ENCODE measurements at places on chromosomes 5 and 9. TPM values are rescaled to one million over a fixed set of nuclear protein-coding genes. Genes with fewer than 3 reads are reported as not detected.

- DNase-seq, result peak; percentile 19
These were observed 132.0 kb upstream of the TRIM32 start for GRCh38 chr9:116555119-116555518.

GRCh38 chr5:142749321-142749720 is 20.9 kb upstream of the ARHGAP26 start:
- no peak for DNase-seq

DNA sequence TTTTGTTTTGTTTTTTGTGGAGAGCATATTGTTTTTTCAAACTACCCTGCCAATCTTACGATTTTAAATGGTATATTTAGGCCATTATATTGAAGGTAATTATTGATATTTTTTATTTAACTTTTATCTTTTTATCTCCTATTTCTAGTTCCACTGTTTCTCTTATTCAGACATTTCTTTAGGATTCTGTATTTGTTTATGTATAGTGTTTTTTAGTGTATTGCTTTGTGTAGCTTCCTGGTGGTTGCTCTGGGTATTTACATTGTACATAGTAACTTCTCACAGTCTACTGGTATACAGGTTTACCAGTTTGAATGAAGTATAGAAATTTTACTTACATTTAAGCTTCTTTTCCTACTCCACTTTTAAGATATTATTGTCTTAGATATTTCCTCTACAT is 63.2 kb downstream of the ERCC6L2 start:
- no peak for DNase-seq

DNA sequence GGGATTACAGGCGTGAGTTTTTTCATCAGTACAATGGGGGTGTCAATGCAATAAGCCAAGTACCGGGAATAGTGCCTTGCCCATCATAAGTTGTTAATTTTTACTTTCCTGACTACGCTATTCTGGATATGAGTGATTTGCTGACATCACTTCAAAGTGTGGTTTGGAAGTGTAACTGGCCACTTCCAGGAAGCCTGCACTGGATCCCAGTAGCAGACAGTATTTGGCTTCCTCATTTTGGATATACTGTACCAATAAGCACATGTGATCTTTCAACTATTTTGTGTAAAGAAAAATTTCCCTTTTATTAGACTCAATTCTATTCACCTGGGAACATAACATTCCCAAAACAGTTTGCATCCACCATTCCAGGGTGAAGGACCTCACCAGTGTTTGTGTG is 417.7 kb upstream of the KLF4 start:
- DNase-seq, result no peak

DNA sequence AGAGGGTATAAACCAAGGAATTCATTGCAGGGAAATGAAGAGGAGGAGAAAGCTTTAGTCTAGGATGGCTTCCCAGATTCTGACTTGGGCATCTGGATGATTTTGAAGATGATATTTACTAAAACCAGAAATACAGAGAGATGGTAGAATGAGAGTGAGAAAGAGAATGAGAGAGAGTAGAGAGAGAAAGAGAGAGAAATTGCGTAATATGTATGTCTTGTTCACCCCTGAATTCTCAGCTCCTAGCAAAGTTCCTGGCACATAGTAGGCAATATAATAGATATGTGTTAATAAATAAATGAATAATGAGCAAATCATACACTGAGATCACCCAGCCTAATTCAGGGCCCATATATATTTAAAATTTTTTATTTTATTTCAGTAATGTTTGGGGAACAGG is 1089.5 kb upstream of the DMAC1 start:
- no peak for DNase-seq

DNA sequence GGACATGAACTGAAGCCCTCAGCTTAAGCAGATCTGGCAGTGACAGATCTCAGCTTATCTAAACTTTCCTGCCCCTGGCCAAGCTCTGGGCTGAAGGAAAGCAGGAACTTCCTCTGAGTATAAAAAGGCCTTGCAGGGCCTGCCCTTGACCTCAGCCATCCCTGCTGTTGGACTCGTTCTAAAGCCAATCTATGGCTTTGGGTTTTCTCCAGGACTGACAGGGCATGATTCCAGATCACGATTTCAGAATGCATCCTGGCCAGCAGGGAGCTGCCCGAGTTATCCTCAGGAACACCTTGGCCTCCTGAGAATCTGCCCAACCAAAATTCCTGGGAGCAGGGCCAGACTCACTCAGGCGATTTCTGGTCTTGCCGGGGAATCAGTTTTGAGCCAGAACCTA is 502.7 kb downstream of the TLE4 start:
- peak; percentile 46 for DNase-seq

DNA sequence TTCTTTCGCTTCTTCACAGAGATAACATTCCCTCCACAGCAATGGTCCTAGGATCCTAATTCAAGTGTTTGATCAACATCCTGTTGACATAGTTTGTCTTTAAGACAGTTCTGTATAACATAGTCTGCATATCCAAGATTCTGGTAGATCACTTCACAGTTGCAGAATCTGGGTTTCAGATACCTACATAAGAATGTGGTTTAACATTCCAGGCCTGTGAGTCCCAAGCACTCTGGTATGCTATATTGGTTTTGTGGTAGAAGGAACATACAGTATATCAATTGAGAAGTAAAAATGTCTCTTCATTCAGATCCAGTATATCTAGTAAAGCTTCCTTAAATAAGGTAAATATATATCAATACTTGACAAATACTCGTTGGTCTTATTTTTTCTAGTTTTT is 914.2 kb upstream of the CDH6 start:
- DNase-seq, result no peak

DNA sequence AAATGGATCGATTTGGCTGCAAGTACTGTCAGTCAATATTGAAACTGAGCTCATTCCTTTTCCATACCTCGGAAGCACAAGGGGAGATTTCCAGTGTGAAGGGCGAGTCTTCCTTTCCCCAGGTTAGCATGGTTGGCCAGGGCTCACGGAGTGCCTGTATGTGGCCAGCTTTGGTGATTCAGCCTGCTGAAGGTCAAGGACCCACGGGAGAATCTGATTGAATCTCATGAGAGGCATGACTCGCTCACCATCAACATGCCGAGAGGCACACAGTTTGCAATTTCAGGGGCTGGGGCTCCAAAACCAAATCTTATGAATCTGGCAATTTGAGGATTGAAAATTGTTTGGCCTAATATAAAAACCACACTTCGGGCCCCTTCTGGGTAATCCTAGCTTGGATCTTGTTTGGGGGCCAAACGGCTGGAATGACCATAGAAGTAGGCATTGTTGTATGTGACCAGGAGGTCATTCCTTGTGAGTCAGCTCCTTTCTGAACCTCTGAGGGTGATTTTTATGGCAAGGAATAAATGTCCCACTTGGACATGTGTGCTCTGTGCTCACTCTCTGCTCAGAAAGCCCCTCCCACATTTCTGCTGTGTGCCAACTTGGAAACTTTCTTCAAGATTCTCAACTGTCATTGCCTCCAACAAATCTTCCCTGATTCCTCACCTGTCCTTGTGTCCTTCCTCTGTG is 69.8 kb downstream of the DOCK2 start:
- no peak for DNase-seq

DNA sequence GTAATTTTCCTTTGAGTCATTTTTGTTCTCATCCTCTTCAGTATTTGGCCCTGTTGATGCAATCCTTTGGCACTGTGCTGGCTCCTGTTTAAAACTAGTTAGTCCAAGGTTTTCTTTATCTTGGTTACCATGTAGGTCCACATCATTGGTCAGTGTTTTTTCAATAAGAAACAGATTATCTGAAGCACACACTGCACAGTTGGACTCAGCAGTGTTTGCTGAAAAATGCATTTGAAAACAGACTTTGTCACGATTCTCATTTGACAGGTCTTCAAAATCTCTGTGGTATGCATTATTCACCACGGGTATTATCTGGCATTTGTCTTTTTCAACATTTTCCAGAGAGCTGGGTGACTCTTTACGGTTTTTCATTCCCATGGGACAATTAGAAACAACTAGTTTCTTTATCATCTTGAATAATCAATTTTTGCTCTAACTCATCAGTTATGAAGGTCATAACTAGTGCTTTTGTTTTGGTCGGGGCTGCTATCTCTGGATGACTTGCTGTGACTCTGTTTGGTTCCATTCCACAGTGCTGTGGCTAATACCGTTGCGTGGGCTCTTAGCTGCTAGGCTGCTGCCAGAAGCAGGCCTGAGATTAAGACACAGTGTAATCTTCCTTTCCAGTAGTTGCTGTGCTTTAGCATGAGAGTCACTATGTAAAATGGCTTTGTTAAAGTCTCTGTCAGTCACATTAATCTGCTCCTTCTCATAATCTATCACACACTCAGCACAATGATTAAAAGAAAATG is 36.2 kb downstream of the NUDT12 start:
- no peak for DNase-seq

GRCh38 chr5:14630671-14631070 is 33.8 kb upstream of the OTULIN start:
- DNase-seq, result no peak

DNA sequence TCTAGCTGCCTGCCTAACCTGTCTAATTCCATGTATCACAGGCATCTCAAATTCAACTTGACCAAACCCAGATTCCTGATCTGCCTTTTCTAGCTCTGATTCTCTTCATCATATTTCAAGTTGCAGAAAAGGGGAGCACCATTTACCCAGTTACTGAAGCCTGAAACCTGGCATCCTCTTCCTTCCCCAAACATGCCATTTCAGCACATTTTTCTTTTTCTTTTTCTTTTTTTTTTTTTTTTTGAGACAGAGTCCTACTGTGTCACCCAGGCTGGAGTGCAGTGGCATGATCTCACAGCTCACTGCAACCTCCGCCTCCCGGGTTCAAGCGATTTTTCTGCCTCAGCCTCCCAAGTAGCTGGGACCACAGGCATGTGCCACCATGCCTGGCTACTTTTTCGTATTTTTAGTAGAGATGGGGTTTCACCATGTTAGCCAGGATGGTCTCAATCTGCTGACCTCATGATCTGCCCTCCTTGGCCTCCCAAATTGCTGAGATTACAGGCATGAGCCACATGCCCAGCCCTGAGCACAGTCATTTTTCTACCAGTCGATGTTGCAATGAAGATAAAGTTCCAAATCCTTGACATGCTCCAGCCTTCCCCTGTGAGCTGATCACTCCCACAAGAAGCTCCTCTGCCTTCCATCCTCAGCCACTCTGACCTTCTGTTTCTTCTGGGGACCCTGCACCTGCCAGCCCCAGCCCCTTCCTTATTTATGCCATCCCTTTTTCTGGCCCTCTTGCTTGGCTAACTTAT is 32.2 kb downstream of the ACER2 start:
- no peak for DNase-seq

- DNase-seq, result no peak
These were observed 917 bp downstream of the NHP2 start for GRCh38 chr5:178152491-178153444.

DNA sequence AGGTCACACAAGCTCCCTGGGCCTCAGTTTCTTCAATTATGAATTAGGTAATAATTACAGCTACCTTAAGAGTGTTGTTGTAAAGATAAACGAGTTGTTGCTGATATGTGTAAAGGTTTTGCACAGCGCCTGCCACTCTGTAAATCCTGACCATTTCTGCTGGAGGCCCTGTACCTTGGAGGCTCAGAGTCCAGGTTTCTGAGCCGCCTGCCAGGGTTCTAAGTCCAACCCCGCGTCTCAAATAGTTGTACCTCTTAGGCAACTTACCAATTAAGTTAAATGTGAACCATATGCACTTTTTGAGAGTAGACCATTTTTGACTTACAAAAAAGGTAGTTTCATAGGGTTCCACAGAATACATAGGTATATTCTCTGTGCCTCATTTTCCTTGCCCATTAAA is 156.8 kb upstream of the KLF9 start:
- no peak for DNase-seq

- peak; percentile 85 for DNase-seq
These were observed 129.9 kb downstream of the RXRA start for GRCh38 chr9:134455934-134456755.

DNA sequence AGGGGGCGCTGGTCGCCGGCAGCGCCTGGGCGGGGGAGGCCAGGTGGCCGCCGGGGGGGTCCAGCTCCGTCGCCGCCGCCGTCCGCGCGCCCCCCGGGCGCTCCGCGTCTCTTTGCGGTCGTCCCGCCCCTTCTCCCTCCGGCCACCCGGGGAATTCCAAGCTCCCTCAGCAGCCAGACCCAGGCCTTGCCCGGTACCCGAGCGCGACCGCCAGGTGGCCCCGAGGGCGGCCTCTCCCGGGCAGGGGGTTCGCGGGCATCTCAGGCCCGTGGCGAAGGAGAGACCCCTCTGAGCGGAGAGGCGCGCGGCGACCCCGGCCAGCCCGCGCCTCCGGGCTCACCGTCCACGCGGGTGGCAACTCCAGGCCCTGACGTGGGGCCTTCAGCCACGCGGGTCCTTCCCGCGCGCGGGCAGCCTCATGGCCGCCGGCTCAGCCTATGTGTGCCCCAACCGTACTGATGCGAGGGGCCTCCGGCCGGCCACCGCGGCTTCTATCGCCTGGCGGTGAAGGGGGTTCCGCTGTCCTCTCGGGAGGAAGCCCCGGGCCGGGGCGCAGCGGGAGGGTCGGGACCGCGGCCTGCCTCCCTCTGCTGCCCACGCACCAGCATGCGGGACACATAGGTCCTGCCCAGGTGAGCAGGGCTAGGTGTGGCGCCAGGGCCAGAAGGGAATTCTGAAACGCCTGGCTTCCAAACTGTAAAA is 529 bp upstream of the NRARP start:
- peak; percentile 14 for DNase-seq

DNA sequence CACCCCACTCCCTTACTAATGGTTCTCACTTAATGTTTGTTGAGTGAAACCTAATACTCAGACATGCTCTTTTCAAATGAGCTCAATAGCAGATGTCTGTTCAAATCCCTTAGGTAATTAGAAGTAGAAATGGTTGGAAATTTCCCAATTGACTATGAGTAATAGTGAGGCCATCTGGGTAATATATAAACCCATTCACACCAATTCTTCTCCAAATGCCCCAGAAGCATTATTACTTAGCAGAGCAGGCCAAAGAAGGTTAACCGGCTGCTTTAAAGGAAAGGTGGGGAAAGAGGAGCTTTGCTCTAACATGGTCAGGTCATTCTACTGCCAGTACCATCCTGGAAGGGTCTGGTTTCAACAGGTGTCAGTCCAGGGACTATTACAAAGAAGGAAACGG is 119.5 kb upstream of the MTAP start:
- no peak for DNase-seq

- no peak for DNase-seq
These were observed 135.4 kb upstream of the RASEF start for GRCh38 chr9:83198371-83198770.

GRCh38 chr9:31103836-31104235 is 1280.6 kb upstream of the ACO1 start:
- DNase-seq, result no peak

GRCh38 chr5:60700416-60700757 is 421 bp upstream of the DEPDC1B start:
- no peak for DNase-seq

DNA sequence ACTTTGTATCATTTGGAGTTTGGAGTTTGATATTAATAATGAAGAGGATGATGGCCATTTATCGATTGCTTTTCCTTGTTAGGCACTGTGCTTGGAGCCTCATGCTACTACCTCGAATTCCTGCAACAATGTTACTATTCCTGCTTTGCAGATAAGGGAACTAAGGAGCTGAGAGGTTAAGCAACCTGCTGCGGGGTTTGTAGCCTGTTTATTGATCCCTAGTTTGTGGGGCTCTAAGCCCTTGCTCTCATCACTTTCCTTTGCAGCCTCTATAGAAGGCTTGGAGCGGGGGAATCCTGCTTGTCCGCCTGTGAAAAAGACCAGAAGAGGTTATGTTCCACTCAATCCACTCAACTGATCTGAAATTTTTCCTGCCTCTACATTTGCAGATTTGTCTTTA is 15.8 kb downstream of the ARHGEF28 start:
- no peak for DNase-seq

LCNL1 gene
- 0.14 TPM for polyA plus RNA-seq

IL13 gene
- polyA plus RNA-seq, result not detected

FBN2 gene
- polyA plus RNA-seq, result not detected

TESK1 gene
- polyA plus RNA-seq, result 70.7 TPM

DMRT2 gene
- polyA plus RNA-seq, result 6.8 TPM

SPACA9 gene
- 0.76 TPM for polyA plus RNA-seq

PLEKHG4B gene
- polyA plus RNA-seq, result 0.01 TPM

Measured in psoas muscle (tissue), 8 donors.